ENCODE measurements at places on chromosomes 3 and 15.

DNA sequence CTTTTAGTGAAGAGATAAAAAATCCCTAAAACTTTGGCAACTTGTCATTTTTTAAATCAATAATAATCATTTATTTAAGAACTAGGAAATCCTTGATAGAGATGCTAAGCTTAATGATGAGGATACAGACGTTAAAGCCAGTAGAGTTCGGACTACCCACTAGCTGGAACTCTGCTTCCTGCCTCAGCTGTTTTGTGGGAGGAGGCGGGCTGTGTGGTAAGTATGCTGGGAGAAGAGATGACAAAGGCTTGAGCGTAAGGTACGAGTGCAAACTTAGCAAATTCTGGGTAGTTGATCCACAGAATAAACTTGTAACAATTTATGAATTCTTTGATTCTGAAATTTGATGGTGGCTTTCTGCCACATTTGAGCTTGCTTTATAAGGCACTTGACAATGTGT lies 111.2 kb upstream of the NANOGP8 start:
- no peak for DNase-seq

GRCh38 chr3:104768886-104769285 lies 597.8 kb upstream of the ALCAM start:
- no peak for DNase-seq

- no peak for DNase-seq
Measured at GRCh38 chr3:73733746-73734145, 109.0 kb upstream of the PDZRN3 start.

GRCh38 chr3:143120716-143121240 lies 1.2 kb downstream of the CHST2 start:
- DNase-seq, result peak; percentile 31

- peak; percentile 71 for DNase-seq
Measured at GRCh38 chr3:9398700-9399336, 1.4 kb downstream of the SETD5 start.

DNA sequence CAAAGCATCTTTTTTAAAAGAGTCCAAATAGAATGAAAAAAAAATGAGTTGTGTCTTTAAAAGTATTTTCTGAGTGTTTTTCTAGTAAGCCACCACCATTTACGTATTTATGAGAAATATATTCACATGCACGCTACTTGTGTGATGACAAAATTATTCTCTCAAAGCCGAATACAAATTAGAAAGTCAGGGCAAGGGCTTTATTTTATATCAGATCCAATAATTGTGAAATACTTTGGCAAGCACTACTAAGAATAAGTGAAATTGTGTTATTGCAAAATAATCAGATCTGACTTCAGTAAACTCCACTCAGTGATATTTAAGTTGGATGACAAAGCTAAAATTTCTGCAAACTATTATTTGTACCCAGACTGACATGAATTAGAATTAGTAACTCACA lies 589.3 kb upstream of the KCNMB2 start:
- DNase-seq, result no peak

DNA sequence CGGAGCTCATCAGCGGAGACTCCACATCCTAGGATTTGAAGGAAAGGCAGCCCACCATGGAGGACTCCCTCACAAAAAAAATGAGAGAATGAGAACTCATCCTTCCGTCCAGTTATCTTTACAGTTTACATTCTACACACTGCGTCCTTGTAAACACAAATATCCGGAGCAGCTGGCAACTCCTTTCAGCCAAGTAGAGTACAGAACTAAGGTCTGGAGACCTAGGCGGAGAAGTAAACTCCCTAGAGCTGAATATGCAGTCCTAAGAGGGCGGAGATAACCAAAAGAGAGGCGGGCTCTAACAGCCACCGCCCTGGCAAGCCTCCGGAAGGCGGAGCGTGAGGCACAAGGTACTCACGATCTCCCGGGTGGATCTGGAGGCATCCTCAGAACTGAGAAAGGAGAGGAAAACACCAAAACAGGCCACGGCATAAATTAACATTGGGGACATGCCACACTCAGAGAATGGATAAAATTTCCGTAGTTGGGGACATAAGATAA lies 924 bp upstream of the SIN3A start:
- DNase-seq, result peak; percentile 83

- DNase-seq, result no peak
Measured at GRCh38 chr3:107765524-107765923, 242.8 kb downstream of the BBX start.

DNA sequence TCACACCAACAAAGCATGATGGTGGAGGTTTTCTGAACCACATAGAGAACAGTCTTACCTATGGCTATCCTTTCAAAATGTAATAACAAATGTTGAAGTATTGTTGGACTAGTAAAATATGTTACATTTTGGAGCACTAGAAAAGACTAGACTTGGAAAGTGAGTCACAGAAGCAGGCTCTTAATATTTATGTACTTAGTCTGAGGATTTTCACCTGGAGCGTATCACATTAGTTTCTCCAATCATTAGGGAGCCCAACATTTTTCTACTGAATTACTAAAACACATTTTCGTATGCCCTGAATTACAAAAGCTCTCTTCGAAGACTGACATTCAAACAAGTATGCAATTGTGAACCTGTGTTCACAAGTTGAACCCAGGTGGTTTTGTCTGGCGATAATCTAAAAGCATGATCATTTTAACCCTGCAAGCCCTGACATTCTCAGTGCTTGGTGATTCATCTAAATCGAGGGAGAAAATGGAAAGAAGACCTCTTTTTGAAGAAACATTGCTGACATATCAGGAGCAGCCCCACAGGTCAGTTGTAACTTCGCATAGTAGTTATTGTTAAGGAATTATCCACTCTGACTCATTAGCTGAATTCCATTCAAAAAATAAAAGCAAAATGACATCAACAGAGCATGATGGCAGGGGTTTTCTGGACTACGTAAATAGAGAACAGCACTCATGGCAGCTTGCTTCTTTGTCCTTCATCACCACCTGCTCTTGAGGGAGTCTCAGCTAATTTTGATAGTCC lies 679.8 kb upstream of the NECTIN3 start:
- no peak for DNase-seq

DNA sequence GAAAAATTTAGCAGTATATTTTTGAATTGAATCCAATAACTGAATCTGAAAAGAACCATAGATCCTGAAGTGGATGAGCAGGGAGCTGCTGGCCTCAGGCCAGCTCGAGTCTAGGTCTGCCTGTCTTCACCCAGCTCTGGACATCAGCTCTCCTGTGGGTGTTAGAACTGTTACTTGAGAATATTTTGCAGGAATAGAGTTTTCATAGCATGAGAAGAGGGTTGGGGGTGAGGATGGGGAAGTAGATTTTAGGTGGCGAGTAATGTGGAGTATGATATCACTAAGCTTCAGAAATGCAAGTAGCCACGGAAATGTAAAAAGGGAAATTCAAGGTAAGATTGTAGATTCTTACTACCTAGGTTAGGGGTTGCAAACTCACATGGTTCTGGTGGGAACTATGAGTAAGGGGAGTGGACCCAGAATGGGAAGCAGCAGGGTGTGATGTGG lies 6.2 kb downstream of the RAB8B start:
- DNase-seq, result no peak

GRCh38 chr3:42450567-42450966 lies 40.2 kb upstream of the LYZL4 start:
- DNase-seq, result no peak

- DNase-seq, result no peak
Measured at GRCh38 chr15:77053709-77054108, 17.2 kb downstream of the TSPAN3 start.

- DNase-seq, result no peak
Measured at GRCh38 chr3:136141891-136142290, 54.2 kb downstream of the MSL2 start.

DNA sequence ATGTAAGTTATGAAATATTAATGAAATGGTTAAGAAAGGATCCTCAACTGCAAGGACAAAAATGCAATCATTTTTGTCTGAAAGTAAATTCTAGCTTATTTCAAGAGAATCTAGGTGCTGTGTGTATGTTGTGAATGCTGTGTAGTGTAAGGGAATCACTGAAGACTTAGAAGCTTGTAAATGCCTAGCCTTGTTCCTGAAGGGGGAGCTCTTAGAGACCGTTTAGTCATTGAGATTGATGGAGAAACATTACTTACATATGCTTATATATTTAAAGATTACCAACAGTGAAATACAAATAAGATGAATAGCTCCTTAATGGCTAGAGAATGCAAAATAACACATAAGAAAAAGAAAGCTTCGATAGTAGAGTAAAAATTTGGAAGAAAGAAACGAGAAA lies 67.9 kb downstream of the CNTN4 start:
- no peak for DNase-seq
